ENCODE measurements at places on chromosomes 2 and 18. TPM values are rescaled to one million over a fixed set of nuclear protein-coding genes. Genes with fewer than 3 reads are reported as not detected.

DNA sequence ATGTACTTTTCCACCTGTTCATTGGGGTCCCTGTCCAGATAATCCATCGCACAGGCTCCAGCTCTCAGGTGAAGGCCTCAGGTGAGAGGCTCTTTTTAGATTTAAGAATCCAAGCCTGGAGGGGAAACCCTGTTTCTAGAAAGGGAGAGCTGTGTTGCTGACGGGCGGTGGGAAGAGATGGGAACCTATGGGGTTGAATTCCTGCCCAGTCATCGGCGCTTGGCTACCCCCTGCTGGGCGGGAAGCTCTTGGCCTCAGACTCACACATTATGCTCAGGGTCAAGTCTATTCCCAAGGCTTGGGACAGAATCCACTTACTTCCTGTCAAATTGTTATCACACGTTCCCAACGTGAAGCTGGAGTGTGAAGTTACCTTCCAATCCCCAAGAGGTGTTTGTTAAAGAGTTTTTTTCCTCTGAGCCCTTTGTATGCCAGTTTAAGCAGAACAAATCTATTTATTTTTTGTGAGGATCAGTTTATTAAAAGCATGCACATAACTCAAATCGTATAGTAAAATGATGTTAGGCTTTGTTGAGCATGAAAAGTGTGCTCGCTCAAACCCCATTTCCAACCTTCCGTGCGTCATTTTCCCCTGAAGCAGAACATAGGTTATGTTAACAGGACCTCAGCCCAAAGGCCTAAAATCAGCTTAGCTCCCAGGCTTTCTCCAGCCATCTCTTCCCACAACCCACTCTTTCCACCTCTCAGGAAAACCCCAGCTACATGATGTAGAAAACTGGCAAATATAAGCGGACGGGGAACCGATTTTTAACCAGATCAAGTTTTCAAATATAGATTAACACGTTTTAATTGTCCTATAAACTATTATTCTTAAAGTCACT lies 181.7 kb upstream of the ETAA1 start:
- no peaks in the 10 kb centered on the region for H3K4me1 ChIP-seq
- H3K27ac ChIP-seq, result no peak overlapping the region
- DNase-seq, result no peak
- H3K4me3 ChIP-seq, result no peak overlapping the region
- no peaks in the 10 kb centered on the region for H3K27me3 ChIP-seq
- H3K36me3 ChIP-seq, result no peaks in the 10 kb centered on the region

GRCh38 chr2:23478087-23478932 lies 93.3 kb downstream of the KLHL29 start:
- no peak for DNase-seq
- no peak overlapping the region for H3K4me3 ChIP-seq
- no peaks in the 10 kb centered on the region for H3K36me3 ChIP-seq
- H3K27ac ChIP-seq, result no peak overlapping the region
- H3K27me3 ChIP-seq, result peaks cover 54% of the 10 kb centered on the region

DNA sequence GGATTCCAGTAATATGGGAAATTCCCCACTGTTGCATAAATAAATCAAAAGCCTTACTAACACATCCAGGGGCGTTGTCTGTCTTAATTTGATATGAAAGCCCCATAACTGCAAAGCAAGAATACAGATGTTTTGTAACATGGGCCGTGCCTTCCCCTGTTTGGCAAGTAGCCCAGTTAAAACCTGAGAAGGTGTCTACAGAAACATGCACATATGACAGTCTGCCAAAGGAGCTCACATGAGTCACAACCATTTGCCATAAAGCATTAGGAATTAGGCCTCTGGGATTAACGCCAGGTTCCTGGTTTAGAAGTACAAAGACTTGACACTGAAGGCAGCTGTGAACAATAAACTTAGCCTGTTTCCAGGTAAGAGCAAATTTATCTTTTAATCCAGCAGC lies 43.1 kb upstream of the LONRF2 start:
- H3K4me3 ChIP-seq, result no peak overlapping the region
- H3K27me3 ChIP-seq, result peaks cover 24% of the 10 kb centered on the region
- no peaks in the 10 kb centered on the region for H3K36me3 ChIP-seq
- no peak for DNase-seq
- H3K4me1 ChIP-seq, result peaks cover 5% of the 10 kb centered on the region
- no peak overlapping the region for H3K27ac ChIP-seq

ABHD3 gene
- 47.9 TPM for total RNA-seq

RELCH gene
- 41.2 TPM for total RNA-seq

COLEC11 gene
- 0.32 TPM for total RNA-seq

OR6B3 gene
- not detected for total RNA-seq

DNA sequence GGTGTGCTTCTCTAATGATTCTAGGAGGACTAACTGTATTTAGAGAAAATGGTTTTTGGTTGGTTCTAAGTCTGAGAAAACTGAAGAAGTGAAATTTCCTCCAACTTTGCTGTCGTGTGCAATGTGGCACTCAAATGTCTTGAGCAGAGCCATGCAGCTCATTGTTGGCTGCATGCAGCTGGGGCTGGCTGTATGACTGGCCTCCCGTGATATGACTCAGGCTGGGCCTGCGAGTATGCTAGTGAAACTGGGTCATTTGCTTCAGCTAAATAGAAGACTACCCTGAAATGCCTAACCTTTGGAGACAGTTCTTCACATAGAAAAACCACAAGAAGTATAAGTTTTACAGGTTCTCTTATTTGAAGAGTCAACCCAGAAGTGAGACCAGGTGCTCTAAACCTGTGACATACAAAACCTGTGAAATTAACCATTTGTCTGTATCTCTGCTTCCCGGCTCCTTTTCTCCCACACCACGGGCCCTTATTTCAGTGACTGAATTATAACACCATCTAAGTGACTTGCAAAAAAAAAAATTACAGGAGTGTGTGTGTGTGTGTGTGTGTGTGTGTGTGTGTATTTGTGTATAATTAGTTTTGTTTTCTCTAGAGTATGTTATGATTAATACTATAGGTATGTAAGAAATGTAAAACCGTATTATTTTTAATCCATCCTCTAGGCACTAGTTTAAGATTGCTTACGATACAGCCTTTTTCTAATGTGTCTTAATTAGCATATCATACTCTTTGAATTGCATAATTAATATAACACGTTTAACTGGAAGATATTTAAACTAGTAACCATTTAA lies 15.9 kb downstream of the POLI start:
- H3K4me1 ChIP-seq, result peaks cover 29% of the 10 kb centered on the region
- peaks cover 52% of the 10 kb centered on the region for H3K36me3 ChIP-seq
- H3K27ac ChIP-seq, result peak overlapping the region; percentile 85
- no peaks in the 10 kb centered on the region for H3K27me3 ChIP-seq
- peak overlapping the region; percentile 29 for H3K4me3 ChIP-seq
- DNase-seq, result peak; percentile 92

CTNNA2 gene
- total RNA-seq, result not detected

C2orf42 gene
- total RNA-seq, result 26.6 TPM

- no peaks in the 10 kb centered on the region for H3K4me1 ChIP-seq
- H3K36me3 ChIP-seq, result no peaks in the 10 kb centered on the region
- DNase-seq, result no peak
- no peak overlapping the region for H3K27ac ChIP-seq
- H3K27me3 ChIP-seq, result peaks cover 2% of the 10 kb centered on the region
Observed at GRCh38 chr2:41707790-41708451, 339.9 kb upstream of the PKDCC start.

All from activated CD8-positive, alpha-beta memory T cell treated with anti-CD3 and anti-CD28 coated beads, Interleukin-2, amount 10 ng/mL, durations not matched to agents 7 days and 5 days (primary cell).